ENCODE measurements at places on chromosomes 13 and 19.

DNA sequence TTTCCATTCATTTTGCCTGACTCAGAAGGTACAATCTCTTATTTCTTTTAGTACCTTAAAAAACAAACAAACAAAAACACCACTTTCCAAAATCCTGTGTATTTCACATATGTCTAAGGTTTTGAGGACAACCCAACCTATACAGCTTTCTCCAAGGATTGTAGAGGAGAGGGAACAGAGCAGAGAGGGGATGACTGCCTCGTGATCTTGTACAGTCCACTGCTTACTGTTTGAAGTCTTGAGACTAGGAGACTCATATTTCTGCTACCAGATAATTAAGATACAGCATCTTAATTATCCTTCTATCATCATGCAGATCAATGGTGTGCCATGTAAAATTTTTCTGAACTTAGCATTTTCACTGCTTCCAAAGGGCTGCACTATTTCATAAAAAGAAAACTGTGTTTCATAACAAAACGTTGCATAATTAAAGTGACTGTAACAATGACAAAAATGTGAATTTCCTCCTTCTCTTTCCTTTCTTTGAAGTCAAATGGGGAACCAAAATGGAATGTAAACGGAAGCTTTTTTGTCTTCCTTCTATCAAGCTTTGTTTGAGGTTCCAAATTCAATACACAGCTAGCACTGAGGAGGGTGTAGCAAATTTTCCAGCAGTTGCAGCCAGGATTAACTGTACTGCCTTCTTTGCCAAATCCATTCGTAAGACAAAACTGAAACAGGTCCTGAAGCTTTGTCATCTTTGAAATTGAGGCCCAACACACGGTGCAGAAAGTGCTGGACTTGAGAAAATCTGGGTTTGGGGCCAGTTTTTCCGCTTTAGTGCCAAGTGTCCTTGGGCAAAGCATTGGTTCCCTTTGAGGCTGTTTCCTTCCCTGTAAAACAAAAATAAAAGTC, 34.9 kb upstream of the RCBTB2 start:
- no peak for DNase-seq

DNA sequence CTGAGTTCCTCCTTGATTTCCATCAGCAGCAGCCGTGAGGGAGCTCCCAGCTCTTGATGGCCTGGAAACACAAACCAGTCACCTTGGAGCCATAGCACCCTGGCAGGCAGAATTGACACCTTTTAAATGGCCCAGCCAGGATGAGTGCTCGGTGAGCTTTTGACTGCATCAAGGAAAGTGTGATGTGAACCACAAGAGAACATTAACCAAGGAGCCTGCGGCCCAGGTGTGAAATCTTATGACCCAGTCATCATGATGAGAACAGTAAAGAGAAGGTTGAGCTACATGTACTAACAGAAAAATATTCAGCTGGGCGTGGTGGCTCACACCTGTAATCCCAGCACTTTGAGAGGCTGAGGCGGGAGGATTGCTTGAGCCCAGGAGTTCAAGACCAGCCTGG, 22.8 kb downstream of the SUGP2 start:
- no peak for DNase-seq

GRCh38 chr19:49637821-49638738, 1.9 kb downstream of the RRAS start:
- peak; percentile 31 for DNase-seq

- no peak for DNase-seq
Observed at GRCh38 chr13:46172531-46172991, 9.4 kb downstream of the LCP1 start.

GRCh38 chr13:37369616-37370015, 229.0 kb downstream of the POSTN start:
- DNase-seq: no peak

DNA sequence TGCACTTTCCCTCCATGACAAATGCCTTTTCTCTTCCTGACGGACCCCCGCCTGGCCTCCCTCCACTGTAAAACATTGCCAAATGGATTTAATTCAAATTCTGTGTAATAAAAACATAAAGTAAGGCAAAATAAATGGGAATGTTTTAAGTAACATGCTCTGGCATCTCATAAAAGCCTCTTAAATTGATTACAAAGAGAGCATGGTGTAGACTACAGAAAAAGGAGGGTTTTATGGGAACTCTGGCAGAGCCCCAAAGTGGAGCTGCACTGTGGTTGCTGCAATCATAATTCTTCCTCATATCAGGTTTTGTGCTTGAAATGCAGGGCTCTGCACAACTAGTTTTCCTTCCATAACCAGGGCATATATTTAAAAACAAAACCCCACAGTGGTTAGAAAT, 44.3 kb upstream of the SIAH3 start:
- no peak for DNase-seq

DNA sequence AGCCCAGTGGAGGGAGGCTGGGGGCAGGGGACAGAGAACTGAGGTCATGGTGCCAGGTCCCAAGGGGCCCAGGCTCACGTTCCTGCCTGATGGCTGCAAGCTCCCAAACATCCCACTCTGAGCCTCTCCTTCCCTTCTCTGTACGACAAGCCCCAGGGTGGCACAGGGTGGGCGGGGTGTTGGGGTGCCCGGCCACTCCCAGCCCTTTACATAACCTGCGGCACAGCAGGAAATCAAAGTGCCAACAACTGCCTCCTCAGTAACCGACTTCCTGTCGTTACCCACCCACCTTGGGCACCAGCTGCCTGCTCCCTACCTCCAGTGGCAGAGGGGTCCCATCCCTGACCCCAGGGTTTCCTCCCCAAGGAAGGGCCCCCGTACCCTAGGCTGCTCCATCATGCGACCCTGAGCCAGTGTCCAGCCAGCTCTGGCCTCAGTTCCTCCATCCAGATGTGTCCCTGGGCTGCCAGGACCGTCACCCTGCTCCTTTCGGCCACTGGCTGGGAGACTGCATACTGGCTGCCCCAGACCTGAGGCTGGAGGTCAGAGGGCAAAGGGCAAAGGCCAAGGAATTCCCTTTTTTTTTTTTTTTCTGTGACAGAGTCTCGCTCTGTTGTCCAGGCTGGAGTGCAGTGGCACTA, 27.7 kb upstream of the NFIC start:
- no peak for DNase-seq

GRCh38 chr13:38661010-38661675, 25.7 kb upstream of the FREM2 start:
- DNase-seq: no peak

GRCh38 chr13:51856998-51857397, 4.8 kb upstream of the CCDC70 start:
- DNase-seq: no peak

- DNase-seq: no peak
Observed at GRCh38 chr13:101283782-101284181, 132.5 kb downstream of the NALCN start.

DNA sequence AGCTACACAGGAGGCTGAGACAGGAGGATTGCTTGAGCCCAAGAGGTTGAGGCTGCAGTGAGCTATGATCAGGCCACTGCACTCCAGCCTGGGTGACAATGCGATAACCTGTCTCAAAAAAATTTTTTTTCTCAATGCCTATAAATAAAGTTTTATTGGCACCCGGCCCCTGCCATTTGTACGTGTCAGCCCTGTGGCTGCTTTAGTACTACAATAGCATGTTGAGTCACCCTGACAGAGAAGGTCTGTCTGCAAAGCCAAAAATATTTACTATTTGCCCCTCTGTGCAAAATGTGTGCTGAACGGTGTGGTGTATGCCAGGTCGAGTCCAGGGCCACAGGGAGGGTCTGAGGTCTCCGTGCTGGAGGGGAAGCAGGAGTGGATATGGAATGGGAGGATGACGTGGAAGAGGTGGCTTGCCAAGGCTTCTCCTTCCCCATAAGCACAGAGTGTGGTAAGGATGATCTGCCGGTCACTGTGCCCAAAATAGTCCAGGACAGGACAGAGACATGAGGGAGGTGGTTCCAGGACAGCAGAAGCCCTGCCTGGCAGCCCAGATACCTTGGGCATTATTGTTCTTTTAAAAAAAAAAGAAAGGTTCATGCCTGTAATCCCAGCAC, 10.0 kb downstream of the NMRK2 start:
- no peak for DNase-seq

DNA sequence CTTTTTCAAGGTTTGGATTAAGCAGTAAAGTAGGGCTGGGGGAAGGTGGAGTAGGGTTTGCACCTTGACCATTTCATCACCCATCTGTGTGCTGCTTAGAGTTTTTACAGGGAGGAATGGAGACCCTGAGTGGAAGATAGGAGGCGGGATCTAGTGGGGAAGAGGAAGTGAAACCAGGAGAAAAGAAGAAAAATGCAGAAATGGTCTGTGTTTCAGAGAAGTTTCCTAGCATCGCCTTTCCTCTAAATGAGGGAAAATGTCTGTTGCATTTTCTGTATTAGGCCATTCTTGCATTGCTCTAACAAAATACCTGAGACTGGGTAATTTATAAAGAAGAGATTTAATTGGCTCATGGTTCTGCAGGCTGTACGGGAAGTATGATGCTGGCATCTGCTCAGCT, 64.1 kb downstream of the TPT1 start:
- no peak for DNase-seq

- DNase-seq: no peak
Observed at GRCh38 chr19:5342573-5343201, 2.1 kb upstream of the PTPRS start.

GRCh38 chr13:23453132-23453531, 19.6 kb upstream of the SACS start:
- peak; percentile 33 for DNase-seq

GRCh38 chr13:38767506-38768265, 80.8 kb downstream of the FREM2 start:
- no peak for DNase-seq

DNA sequence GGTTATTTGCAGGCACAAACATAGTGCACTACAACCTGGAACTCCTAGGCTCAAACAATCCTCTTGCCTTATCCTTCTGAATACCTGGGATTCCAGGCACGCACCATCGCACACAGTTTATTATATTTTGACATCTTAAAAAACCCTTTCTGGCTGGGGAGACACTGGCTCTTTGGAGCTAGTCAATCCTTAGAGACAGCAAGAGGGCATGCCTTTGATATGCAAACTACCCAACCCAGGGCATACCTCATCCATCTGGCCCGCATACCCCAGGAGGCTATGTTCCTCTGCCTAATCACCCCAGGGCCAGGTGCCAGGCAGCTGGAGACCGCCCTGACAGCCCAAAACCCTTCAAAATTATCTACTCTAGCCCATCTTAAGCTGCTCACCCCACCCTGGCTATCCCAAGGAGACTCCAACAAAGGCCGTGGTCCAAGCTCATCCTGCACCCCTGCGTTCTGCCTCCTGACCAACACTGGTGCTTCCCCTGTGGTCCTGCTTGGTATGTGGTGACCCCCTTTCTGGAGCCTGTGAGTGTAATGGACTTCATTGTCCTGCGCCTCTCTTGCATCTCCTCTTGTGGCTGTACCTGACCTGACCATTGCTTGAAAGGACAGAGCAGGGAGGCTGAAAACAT, 86.4 kb downstream of the RGCC start:
- no peak for DNase-seq

DNA sequence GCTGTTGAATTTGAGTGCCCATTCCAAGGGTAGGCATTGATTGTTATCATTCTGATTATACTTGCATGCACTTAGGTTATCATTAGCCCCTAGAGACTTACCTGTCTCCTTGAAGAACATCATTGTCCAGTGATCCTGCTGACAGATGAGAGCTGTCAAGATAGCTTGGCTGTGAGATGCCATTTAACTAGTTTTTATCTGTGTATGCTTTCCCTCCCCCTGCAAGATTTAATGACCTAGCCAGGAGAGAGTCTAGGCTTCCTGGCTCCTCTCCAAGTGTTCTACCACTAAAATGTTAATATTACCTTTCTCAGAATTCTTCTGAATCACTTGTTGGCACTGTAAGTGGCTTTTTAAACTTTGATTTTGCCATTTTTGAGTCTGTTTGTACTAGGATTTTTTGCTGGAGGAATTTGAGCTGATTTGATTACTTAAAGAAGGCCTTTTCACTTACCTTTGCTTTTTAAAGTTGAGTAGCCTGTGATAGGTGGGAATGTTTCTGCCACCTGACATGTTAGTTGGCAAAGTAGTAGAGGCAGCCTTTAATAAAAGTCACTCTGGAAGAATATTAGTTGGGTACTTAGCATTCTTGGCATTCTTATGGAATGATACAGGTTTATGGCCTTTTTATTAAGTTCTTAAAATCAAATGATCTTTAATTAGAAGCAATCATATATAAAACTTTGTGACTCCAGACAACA, 41.1 kb downstream of the ARHGAP35 start:
- no peak for DNase-seq

- no peak for DNase-seq
Observed at GRCh38 chr13:45511310-45512097, 46.8 kb downstream of the COG3 start.

All from H1 (cell line).